ENCODE measurements at places on chromosomes 11 and 22. TPM values are rescaled to one million over a fixed set of nuclear protein-coding genes. Genes with fewer than 3 reads are reported as not detected.

The KRTAP5-6 gene
- not detected for polyA plus RNA-seq

The CARNS1 gene
- polyA plus RNA-seq: 0.03 TPM

The OR4A15 gene
- polyA plus RNA-seq: not detected

The OR52H1 gene
- polyA plus RNA-seq: not detected

The DDX25 gene
- polyA plus RNA-seq: 0.05 TPM

The JOSD1 gene
- 42.8 TPM for polyA plus RNA-seq

Measured in mammary epithelial cell (primary cell).